ENCODE measurements at places on chromosomes 3 and 15. TPM values are rescaled to one million over a fixed set of nuclear protein-coding genes. Genes with fewer than 3 reads are reported as not detected.

DNA sequence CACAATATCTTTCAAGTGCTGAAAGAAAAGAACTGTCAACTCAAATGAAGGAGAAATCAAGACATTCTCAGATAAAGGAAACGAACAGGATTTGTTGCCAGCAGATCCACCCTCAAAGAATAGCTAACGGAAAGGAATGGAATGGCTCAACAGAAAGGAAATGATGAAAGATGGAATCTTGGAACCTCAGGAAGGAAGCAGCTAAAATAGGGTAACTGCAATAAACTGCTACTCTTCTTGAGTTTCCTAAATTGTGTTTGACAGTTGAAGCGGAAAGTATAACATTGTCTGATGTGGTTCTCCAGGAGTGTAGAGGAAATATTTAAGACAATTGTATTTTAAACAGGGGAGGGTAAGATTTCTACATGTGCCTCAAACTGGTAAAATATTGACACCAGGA lies 22.0 kb downstream of the PRR23E start:
- no peak for DNase-seq

DNA sequence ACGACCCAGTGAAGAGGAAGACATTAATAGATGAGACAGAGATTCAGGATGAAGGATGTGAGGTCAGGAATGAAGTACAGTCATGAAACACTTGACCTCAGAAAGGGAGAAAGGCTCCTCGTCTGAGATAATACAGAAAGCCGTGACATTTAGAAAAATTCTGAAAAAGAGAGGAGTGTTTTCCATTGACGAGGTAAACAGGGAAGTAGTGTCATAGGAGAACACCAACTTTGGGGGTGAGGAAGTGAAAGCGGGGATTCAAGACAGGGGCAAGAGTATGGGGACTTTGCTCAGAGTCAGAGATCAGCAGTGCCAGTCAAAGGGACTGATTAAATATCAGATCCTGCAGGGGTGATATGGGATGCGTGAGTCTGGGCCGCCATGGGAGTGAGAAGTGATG lies 160.9 kb downstream of the PLCL2 start:
- no peak for DNase-seq

IL17RC gene
- total RNA-seq, result 39.6 TPM

TMEM44 gene
- total RNA-seq, result 16.2 TPM

CMC1 gene
- total RNA-seq, result 20.1 TPM

CEP63 gene
- 17.8 TPM for total RNA-seq

GRCh38 chr3:339351-339750 lies 142.8 kb downstream of the CHL1 start:
- no peak for DNase-seq

ADAMTS17 gene
- 2.3 TPM for total RNA-seq

DNA sequence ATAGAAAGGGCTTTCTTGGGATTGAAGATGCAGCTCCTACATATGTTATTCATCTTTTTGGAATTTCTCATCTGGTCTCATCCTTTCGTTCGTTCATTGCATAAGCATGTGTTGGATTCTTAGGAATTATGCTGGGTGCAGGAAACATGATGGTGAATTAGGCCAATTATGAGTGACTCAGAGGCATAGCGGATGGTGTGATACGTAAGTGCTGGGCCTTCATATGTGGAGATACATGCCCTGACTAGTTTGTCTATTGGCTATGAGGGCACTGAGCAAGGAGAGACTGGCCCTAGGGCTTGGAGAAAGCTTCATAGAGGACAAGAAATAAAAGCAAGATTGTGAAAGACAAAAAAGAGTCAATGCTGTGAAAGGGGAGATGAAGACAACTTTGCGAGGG lies 235.1 kb downstream of the MYRIP start:
- DNase-seq, result no peak

GRCh38 chr3:49689046-49689907 lies at the start of the genes MST1 and RNF123:
Gene MST1 (minus strand): TSS chr3:49689474. CDS start chr3:49688691, 783 bp downstream.
Gene RNF123 (plus strand): TSS chr3:49689557. CDS start chr3:49691166, 1,609 bp downstream.
- DNase-seq, result peak; percentile 45

ATP11B gene
- total RNA-seq, result 28.4 TPM

- peak; percentile 7 for DNase-seq
Observed at GRCh38 chr3:107710851-107711250, 188.1 kb downstream of the BBX start.

DNA sequence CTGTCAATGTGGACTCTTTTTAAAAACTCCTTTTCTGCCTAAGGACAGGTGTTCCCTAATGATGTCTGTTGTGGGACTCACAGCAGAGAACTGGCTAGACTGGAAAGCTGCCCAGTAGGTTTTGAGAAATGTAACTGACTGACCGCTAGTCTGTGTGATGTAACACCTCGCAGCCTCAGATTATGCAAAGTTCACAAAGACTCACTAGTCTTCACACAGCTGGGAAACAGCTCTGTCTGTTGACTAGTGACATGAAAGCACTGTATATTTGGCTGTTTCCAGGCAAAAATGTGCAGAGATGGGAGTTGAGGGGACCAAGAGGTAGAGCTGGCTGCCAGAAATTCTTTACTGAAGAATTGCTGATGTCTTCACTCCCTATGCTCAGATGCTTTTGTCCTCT lies 10.3 kb downstream of the PDZRN3 start:
- DNase-seq, result no peak

HYAL2 gene
- total RNA-seq, result 89.3 TPM

DNA sequence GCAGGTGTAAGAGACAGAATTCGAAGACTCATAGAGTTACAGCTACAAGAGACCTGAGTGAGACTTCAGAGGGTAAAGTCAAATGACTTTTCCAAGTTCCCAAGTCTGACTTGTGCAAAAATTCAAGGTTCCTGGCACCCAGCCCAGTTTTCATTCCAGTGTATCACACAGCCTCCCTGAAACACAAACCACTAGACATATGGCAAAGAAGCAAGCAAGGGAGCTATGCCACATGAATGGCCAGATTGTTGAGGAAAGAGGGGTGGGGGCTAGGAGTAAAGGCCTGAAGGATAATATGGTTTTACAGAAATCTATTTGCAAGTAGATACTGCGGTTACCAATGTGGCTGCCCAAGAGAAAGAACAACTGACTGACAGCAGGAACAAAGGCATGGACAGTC lies 301.2 kb downstream of the MECOM start:
- no peak for DNase-seq

GRCh38 chr15:94228611-94229010 lies 2.8 kb upstream of the MCTP2 start:
- no peak for DNase-seq

- no peak for DNase-seq
Observed at GRCh38 chr15:88491158-88491557, 23.6 kb downstream of the MRPS11 start.

GPR160 gene
- 13.2 TPM for total RNA-seq

DNA sequence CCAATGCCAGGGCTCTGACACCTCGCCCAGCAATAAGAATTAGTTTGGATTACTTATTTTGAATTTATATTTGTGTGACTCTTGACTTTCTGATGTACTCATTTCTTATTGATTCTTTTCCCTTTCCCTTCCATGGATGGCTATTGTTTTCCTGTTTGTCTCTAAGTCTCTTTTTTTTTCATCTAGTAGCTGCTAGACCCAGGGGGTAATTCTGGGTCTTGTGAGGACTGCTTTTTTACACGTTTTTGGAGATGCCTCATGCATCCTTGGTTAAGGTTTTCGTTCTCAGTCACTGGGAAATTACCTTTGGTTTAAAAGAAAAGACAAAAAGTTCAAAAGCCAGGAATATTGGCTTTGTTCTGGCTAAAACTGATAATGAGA lies 70.2 kb upstream of the STRIT1 start:
- DNase-seq, result no peak

GHSR gene
- not detected for total RNA-seq

ACP3 gene
- total RNA-seq, result 1.8 TPM

- no peak for DNase-seq
Observed at GRCh38 chr15:49815526-49815925, 194.7 kb downstream of the DTWD1 start.

MAP1A gene
- total RNA-seq, result 2.5 TPM

ACAD11 gene
- total RNA-seq, result 15.2 TPM

DNA sequence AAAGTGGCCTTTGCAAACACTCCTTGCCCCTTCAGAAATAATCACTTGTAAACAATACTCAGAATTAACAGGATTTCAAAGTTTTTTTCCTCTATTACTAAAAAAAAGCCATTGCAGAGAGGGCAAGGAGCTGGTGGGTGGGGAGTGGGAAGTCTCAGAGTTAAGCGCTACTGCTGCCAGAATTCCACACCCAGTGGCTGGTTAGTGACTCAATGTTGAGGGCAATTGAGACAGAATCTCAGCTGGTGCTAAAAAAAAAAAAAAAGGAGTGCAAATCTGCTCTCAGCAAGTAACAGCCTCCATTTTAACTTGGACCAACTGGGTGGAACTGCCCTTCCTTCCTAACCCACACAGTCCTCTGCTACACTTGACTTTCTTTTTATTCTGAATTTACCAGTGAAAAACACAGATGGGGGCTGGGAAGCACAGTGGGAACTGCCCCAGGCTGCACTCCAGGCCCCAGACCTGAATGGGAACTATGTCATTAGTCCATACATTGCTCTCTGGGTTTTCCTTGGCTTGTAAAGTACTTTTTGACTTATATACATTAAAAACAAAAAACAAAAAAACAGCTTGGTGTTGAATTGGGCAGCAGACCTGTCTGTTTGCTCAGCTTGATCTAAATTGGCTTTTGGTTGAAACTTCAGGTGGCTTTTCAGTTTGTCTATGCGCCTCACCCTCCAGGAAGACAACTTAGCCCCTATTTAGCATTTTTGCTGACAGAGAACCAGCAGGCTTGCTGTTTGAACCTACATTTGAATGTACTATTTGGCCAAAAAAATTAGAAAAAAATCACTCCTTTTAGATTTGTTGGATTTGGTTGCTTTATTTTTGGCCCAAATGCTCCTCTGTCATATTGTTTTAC lies 357.8 kb upstream of the TBL1XR1 start:
- DNase-seq, result peak; percentile 47

DNA sequence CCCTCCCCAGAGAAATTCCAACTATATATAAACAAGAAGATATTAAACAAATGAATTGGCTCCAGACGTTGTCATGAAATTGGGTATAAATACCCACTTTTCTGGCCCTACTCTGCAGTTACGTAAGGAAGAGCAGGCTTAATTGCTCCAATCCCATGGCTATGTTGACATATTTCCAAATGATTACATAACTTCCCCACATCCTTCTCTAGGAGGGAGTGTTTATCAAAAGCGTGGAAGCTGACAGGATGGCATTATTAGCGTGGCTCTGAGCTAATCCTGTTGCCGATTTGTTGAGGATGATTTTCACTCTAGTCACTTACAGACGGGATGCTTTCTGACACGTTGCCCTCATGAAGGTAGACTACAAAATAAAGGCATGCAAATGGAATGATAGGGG lies 347.5 kb upstream of the TMCO5A start:
- no peak for DNase-seq

- peak; percentile 5 for DNase-seq
Observed at GRCh38 chr3:141913150-141913811, 36.8 kb downstream of the ATP1B3 start.

DNA sequence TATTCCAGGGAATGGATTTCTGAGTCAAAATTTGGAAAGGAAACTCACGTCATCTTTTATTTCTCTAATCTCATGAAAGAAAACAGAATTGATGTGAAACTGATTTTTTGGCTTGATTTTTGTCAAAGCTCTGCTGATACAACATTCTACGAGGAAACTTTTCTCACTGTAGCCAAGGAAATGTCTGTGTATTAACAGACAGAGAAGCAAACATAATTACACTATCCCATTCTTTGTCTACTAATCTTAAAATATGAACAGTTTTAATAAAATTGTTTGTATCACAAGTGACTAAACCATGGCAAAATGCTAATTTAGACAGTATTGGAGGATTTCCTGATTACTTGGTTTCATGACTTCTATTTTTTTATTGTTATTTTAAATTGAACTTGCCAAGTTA lies 1437.0 kb downstream of the OTOL1 start:
- DNase-seq, result no peak
